ENCODE measurements at places on chromosomes 13 and 19.

GRCh38 chr19:46746281-46747057 is at the start of gene STRN4:
Gene STRN4, minus strand, starts transcription at chr19:46746450. Its CDS starts 20 bp downstream, at chr19:46746430.
- ATAC-seq: peak; percentile 75

DNA sequence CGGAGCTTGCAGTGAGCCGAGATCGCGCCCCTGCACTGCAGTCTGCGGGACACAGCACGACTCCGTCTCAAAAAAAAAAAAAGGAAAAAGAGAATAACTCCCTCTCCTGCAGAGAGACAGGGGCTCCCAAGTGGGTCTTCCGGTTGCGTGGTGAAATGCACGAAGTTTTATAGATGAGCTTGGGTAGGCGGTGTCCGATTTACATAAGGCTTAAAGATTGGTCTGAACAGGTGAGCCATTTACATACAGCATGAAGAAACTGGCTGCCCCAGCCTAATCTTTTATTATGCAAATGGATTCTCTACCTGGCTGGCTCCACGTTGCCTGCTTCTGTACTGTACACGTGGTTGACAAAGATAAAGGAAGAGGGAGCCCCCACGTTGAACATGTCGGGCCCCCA is 19.5 kb downstream of the ADGRE2 start:
- no peak for ATAC-seq

DNA sequence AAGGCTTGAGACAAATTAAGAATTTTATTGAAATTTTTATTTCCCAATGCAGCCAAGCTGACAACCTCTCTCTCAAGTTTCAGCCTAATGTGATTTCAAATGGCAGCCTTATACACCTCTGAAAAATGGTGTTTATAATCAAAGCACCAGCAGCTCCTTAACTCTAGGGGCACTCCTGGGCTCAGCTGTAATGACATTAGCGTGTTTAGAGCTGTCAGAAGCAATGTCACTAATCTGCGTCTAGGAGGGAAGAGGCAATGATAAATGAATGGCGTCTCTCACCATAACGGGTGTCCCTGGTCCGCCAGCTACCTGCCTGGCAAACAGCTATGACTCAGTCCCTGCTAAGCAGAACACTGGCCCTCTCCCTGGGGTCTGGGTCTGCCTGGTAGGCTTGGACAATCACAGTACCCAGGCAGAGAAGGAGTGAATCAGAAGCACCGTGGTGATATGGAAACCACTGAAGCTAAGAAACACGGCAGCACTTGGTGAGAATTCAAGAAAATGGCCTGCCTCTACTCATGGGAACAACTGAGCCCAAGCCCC is 131.8 kb upstream of the VSTM2B start:
- ATAC-seq: no peak

DNA sequence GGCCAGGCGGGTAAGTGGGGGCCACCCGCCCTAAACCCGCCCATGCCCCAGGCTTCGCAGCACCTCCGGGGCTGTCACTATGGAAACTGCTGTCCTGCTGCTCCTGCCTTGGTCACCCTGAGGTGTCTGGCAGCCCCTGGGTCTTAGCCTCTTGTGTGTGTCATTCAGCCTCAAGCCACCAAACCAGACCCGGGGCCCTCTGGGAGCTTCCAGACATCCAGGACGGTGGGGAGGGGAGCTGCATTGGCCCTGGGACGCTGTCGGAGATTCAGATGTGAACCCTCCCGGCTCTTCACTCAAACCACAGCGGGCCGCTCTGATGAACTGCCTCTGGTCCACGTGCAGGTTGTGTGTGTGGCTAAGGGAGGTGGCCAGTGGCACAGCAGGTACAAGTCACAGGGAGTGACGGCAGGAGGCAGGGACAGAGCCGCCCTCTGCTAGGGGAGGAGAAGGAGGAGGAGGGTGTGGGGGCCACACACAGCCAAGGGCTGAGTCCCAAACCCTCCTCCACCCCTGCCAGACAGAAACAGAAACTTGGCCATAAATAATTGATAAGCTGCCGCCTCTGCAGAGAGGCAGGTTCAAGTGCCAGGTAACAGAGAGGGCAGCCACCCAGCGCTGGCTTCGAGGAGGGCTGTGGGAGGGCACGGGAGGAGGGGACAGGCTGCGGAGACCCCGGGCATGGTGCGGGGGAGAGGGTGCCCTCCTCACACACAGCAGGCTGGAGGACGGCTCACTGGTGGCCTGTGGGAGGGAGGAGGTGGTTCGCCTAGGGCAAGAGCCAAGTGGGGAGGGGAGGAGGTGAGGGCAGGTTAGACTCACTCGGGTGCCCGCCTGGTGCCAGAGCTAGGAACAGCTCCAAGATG is 8.0 kb downstream of the NANOS3 start:
- ATAC-seq: no peak

DNA sequence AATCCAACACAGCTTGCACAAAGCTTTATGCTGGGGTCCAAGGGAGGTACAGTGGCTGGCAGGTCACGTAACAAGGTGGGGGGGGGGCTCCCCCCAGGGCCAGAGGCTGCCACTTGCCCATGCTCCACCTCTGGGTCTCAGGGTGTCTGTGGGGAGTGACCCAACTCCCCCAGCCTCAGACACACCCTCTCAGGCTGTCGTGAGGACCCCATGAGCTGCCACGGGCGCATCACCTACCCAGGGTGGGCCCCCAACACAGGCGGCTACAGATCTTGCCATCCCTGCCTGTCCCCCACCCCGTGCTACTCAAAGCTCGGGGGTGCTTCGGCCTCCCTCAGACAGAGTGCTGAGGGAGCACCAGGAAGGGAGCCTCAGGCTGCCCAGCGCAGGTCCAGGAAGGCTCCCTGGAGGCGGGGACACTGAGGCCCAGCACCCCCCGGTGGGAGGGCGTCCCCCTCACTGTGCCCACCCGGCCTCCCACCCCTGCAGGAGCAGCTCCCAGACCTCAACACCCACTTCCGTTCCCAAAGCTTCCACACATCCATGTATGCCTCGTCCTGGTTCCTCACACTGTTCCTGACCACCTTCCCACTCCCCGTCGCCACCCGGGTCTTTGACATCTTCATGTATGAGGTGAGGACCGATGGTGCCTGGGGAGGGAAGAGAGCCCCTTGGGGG is 21.1 kb downstream of the EVI5L start:
- no peak for ATAC-seq

DNA sequence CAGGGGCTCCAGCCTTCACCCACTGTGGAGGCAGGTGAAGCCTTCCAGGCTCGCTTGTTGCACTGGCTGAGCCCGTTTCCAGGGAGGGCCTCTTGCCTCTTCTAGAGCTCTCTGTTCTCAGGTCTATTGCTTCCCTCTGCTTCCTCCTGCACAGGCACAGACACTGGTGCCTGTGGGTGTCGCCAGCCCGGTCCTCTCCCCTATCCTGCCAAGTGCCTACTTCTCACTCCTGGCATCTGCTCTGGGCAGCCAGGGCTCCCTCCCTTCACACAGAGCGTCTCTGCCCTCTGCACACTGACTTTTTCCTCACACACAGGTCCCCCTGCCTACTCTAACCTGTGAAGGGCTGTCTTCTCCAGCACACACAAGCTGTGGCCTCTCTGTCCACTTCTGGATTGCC is 60.3 kb downstream of the SLC7A9 start:
- ATAC-seq: peak; percentile 32

DNA sequence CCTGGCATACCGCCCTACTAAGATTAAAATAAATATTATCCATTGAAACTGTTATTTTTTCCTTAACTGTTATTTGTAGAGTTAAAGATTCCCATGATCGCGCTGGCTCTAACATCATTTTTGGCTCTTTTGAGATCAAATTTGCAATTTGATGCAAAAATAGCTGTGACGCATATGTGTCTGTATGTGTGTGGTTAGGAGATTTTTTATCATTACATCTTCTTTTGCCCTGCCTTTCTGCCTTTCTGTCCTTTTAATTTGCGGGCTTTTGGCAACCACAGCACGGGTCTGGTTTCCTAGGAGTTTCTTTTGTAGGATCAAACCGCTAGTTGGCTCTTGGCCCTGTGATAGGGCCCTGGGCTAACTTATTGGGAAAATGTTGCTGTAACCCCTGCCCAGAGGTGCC is 37.3 kb upstream of the ALOX5AP start:
- ATAC-seq: no peak

DNA sequence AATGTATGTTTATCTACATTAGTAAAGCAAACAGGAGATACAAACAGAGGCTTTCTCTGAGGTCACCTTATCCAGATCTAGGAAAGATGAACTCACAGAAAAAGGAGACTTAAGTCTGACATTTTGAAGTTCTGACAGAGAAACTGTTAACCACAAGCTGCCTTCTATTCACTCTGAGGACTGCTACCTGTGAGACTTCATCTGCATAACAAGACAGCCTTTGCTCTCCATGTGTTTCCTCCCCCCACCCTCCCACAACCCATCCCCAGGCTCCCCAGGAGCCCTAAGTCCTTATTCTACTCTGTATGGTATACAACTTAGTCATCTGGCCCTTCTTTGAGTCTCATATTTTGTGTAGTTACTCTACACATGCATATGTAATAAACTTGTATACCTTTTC is 699.0 kb downstream of the FGF9 start:
- ATAC-seq: no peak

- no peak for ATAC-seq
Measured at GRCh38 chr19:3784607-3785450, 1.4 kb downstream of the MATK start.

DNA sequence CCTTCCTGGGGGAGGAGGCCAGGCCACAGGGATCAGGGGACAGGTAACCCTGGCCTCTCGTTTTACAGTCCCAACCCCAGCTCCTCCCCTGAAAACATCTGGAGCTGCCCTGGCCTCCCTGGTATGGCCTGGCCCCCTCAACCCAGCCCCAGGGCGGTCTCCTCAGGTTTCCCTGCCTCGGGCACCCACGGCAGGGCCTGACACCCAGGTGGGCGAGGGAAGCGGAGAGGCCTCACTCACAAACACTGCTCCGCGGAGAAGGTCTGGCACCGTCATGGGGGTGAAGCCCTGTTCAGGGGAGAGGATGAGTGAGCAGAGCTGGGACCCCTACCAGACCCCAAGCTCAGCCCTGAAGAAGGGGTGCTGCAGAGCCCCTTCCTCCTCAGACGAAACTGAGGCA is 6.5 kb upstream of the CCER2 start:
- ATAC-seq: no peak

- no peak for ATAC-seq
Measured at GRCh38 chr19:8046569-8047165, 5.9 kb upstream of the CCL25 start.

- ATAC-seq: no peak
Measured at GRCh38 chr13:23748109-23748990, 140.8 kb downstream of the MIPEP start.

DNA sequence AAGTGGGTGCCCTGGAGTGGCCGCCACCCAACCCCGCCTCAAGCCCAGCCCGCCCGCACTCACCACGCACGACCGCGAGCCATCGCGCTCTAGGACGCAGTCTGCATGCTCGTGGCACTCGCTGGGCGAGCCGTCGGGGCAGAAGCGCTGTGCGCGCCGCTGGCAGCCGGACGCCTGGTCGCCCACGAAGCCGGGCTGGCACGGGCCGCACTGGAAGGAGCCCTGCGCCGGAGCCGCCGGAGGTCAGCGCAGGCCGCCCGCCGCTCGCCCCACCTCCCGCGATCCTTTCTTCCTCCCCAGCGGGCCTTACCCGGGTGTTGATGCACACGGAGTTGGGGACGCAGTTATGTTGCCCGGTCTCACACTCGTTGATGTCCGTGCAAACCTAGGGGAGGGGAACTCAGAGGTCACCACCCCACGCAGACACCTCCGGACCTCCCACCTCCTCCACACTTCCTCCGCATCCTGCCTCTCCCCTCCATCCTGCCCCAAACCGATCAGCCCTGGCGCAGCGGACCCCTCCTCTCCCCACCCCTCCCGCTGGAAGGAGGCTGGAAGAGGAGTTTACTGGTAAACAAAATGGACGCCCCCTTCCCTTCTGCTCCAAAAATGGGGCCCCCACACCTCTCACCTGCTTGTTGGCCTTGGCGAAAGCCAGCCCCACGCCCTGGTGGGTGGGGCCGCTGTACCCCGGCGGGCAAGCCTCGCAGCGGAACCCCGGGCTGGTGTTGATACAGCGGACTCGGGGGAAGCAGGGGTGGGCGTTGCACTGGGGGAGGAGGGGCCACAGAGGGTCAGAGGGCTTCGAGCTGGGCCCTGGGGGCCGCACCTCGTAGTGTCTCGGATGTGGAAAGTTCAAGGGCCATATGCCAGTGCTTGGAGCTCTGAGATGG is 2.3 kb downstream of the COMP start:
- ATAC-seq: no peak

- ATAC-seq: no peak
Measured at GRCh38 chr13:36088001-36088400, 43.2 kb downstream of the DCLK1 start.

GRCh38 chr13:49711218-49711863 is 20.1 kb upstream of the EBPL start:
- no peak for ATAC-seq

- ATAC-seq: no peak
Measured at GRCh38 chr13:99254830-99255229, 3.3 kb downstream of the GPR18 start.

DNA sequence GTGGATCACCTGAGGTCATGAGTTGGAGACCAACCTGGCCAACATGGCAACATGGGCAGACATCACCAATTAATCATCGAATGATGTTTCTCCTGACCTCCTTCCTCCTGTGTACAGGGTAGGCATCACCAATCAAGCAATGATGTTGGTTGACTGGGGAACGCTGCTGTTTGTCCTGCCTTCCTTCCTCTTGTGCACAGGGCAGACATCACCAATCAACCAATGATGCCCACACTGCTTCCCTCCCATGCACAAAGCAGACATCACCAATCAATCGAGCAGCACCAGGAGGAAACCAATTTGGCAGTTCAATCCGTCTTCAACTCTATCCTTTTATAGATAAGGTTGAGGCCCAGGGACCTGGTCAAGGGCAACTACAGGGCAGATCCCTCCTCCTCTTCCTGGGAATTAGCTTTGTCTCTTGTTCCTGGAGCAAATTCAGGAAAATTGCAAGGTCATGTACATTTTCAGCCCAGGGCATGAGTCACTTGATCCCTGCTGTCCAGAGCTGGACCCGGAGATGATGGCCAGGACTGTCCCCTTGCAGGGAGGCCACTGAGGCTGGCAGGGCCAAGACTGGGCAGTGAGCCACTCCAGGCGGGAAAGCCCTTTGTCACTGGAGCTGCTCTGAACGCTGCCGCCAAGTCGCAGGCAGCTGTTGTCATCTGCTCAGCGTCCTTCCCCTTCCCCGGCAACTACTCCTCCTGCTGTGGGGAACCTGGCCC is 5.3 kb upstream of the CSNK1G2 start:
- ATAC-seq: no peak

- ATAC-seq: peak; percentile 14
Measured at GRCh38 chr19:45442778-45443461, 19.2 kb upstream of the ERCC1 start.

- ATAC-seq: no peak
Measured at GRCh38 chr13:76331943-76332712, 554.1 kb downstream of the KCTD12 start.

DNA sequence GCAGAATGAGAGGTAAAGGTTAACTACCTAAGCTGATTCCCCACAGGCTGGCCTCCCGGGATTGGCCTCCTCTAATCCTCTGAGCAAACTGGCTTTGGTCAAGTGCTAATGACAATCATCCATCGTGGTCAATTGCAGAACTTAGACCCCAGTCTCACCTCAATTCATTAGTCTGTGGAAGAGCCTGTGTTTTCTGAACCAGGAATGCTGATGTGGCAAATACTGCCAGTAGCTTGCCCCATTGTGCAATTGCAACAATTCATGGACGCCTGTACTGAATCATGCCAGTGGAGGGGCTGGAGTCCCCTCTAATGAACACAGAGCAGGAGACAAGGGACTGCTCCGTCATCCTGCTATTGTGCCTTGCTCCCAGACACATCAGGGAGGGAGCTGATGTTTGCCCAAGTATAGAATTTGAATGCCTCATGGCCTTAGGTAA is 1256.5 kb downstream of the EFNB2 start:
- ATAC-seq: no peak

GRCh38 chr13:41916173-41916954 is 44.5 kb downstream of the VWA8 start:
- peak; percentile 84 for ATAC-seq
